ENCODE measurements at places on chromosomes 3 and 15. TPM values are rescaled to one million over a fixed set of nuclear protein-coding genes. Genes with fewer than 3 reads are reported as not detected.

The LRRIQ4 gene
- total RNA-seq = not detected

The DAG1 gene
- 138 TPM for total RNA-seq

- DNase-seq = no peak
Measured at GRCh38 chr3:87420171-87420570, 143.8 kb upstream of the POU1F1 start.

GRCh38 chr3:118948146-118948545 lies 86.5 kb downstream of the IGSF11 start:
- DNase-seq = no peak

GRCh38 chr15:45401665-45402161 lies 23.4 kb upstream of the GATM start:
- no peak for DNase-seq

DNA sequence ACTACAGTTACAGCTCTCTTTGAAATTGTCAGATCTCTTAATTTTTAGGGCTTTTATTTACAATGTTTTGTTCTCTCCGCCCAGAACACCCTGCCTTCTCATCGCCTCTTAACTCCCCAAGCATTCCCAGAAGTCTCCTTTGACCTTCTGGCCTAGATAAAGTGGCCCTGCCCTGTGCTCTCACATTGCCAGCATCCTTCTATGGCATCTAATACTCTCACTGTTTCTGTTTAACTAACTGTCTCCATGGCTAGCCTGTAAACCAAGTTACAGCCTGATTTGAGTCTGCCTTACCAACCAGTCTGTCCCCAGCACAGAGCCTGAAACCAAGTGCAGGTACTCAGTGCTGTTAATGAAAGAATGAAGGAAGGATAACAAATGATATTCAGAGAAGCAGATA lies 19.9 kb downstream of the COL8A1 start:
- no peak for DNase-seq

Data from H1 (cell line).